Cardiac atrium fibroblast (primary cell): ENCODE measurements at places on chromosomes 4 and X. TPM values are rescaled to one million over a fixed set of nuclear protein-coding genes. Genes with fewer than 3 reads are reported as not detected.

TMSB15B gene
- total RNA-seq: 5.3 and 12.6 TPM in 2 replicates

PPP3CA gene
- total RNA-seq: 24.6 and 30.3 TPM in 2 replicates

ATP1B4 gene
- total RNA-seq: not detected in 2 replicates

RS1 gene
- not detected in 2 replicates for total RNA-seq

ITGB1BP2 gene
- total RNA-seq: 1.3 TPM in 1 of 2 replicates, not detected in the other

MAOB gene
- total RNA-seq: 0.65 TPM in 1 of 2 replicates, not detected in the other

CTBP1 gene
- total RNA-seq: 112 and 165 TPM in 2 replicates
